ENCODE measurements at places on chromosomes 5 and 9.

GRCh38 chr5:61182449-61182848, 20.2 kb upstream of the SMIM15 start:
- no peak for DNase-seq

- no peak for DNase-seq
Observed at GRCh38 chr5:79576606-79577289, 35.5 kb upstream of the TENT2 start.

DNA sequence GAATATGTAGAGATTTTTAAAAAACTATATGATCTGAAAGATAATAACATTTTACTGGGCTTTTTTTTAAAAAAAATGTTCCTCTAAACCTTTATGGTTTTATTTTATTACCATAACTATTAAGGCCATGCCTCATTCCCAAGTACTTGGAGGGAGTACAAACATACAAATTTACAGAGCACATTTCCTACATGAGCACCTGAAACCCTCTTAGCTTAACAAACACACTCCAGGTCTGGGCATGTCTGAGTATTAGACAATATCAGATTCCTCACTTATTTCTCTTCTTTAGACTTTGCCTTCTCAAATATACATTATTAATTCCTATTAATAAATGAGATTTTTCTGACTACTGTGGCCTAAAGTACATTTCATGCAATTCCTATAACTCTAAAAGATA, 319.2 kb downstream of the SLCO4C1 start:
- no peak for DNase-seq

GRCh38 chr5:133969654-133970324, 1.4 kb upstream of the C5orf15 start:
- no peak for DNase-seq

GRCh38 chr9:95509851-95510708, 6.7 kb downstream of the PTCH1 start:
- DNase-seq: no peak

DNA sequence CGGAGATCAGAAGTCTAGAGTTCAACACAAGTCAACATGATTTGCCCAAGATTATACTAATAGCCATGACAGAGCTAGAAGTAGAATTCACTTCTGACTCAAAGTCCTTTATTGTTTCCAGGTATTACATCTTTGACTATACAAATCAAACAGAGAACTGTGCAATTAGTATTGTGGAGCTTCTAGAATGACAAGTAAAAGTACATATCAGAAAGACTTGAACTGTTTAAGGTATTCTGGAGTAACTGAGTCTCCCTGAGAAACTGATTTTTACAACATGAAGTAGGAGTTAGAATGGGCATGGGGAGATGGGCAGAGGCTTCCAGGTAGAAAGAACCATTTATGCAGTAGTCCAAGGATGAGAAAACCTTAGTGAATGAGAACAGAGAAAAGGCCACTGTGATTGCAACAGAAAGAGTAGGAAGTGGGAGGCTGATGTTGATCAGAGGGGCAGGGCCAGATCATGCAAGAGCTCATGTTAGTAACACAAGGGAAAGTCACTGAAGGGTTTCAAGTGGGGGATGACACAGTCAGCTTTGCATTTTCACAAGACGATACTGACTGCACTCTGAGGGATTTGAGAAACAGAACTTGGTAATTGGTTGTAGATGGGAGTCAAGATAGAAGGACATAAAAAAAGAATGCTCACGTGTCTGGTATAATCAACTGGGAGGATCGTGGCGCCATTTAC, 280.7 kb downstream of the RFX3 start:
- DNase-seq: no peak

GRCh38 chr9:98962861-98963260, 19.2 kb downstream of the COL15A1 start:
- no peak for DNase-seq

GRCh38 chr9:78970375-78970774, 601.4 kb upstream of the TLE4 start:
- DNase-seq: no peak

- no peak for DNase-seq
Observed at GRCh38 chr9:93673021-93673838, 96.8 kb downstream of the PHF2 start.

DNA sequence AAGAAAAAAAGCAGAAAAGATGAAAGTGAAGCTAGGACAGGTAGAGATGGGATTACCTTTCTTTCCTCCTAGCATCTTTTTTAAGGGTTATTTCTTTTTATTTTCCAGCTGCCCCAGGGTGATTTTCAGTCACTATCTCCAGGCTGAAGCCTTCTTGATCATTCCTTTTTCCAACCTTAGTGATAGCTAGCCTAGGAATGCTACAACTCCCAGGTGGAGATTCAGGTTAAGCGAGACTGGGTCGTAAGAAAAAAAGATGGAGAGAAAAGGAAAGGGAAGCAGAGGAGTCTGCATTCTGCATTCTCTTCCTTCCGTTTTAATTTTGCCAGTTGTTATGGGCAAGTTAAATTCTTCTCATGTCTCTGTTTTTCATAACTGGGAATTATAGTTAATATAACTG, 36.7 kb upstream of the RIC1 start:
- no peak for DNase-seq

DNA sequence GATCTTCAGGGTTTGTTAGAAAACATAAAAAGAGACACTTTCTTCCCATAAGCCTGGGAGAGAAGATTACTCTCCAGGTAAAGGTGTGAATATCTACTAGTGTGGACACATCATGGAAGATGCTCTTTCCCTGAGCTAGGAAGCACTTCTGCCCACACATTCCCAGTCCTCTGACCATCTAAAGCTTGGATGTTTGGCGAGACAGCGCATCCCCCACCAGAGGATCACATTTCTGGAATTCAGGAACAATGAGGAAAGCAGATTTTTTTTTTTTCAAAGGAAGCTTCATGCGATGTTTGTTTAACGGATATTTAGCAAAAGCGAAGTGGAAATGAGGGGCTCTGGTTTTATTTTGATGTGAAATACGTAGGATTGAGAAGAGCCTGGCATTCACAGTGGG, 6.2 kb downstream of the SVEP1 start:
- no peak for DNase-seq

- no peak for DNase-seq
Observed at GRCh38 chr5:139341187-139341688, 416 bp upstream of the PAIP2 start.

GRCh38 chr9:103037508-103038477, 42.7 kb downstream of the CYLC2 start:
- DNase-seq: no peak

- DNase-seq: no peak
Observed at GRCh38 chr5:89994266-89994665, 415.3 kb downstream of the CETN3 start.

DNA sequence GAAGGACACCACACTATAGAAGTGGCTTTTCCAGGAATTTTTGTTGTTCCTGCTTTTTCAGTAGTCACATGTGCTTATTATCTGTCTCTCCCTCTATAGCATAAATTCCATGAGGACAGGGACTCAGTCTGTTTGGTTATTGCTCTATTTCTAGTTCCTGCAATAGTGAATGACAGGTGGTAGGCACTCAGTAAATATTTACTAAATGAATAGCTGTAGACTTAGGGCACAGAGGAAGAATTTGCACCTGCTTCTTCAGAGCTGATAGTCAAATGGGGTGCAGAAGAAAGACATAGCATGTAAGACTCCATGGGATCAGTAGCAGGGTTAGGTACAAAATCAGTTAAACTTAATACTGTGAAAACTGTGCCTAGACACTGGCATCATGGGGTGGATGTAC, 580.2 kb downstream of the CCDC171 start:
- DNase-seq: no peak

DNA sequence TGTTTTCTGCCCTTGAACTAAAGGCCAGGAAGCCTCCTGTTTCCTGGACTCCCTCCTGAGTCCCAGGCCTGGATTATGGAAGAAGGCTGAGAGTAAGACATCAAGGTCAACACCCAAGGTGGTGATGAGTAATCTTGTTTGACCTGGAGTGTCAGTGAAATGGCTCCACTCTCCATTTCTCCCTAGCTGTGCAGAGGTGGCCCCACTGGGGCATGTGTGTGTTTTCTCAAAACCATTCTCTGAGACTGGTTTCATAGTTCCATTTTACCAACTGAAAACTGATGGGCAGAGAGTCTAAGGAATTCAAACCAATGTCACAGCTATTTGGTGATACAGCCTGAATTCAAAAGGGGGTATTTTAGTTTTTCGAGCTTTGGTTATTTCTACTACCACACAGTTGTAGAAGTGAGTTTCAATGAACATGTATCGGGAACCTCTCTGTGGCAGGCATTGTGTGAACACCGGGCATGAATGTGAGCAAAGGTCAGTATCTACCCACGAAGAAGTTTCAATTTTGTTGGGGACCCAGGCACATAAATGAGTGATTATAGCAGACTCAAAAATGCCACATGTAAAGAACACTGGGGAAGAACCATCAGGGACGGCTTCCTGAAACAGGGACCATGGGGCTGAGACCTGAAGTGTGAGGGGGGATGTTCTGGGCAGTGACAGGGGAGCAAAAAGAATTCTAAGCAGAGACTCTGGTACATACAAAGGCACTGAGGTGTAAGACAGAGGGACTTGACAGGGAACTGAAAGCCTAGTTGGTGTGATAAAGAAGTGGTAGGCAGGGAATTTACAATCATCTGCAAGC, 269.6 kb upstream of the KLF4 start:
- DNase-seq: no peak

- DNase-seq: no peak
Observed at GRCh38 chr5:14681236-14681752, 16.8 kb downstream of the OTULIN start.

- no peak for DNase-seq
Observed at GRCh38 chr5:132684922-132685720, 11.3 kb downstream of the IL4 start.

DNA sequence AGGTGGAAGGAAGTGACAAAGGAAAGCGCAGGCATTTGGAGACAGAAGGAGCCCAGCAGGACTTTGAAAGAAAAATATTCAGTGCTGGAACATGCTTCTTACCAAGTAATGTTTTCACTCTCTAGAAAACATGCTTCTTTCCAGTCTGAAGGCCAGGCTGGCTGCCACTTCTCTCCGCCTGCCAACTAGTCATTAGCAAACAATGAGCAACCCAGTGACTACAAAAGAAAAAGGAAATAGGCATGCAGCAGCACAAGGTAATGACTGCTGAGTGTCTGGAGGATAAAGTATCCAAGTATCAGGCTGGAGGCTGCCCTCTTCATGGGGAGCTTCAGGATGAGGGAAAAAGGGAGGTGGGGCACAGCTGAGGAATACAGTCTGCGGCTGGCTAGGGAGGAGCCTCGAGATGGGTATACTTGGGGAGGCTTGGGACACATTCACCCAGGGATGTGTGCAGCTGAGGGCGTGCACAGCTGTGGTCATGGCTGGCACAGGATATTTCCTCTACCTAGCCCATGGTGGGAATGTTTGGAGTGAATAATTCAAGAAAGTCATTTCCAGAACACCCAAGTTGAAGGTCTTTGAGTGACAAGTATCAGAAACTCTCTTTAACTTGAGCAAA, 161.5 kb upstream of the KIF2A start:
- no peak for DNase-seq

DNA sequence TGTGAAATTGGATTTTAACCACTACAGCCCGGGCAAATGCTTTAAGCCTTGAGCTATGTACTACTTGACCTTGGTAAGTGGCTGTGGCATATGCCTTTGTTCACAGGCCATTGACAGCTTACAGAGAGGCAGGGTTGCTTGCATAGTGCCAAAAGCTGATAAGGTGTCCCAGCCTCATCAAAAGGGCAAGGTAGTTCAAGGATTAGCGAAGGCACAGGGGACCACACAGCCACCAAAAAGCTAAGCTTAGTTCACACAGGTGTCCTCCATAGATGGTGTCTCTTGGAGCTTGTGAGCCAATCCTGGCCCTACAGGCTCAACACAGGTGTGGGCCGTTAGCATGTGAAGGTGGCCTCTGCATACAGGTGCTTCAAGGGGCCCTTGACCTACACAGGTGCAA, 86.8 kb downstream of the ZNF622 start:
- DNase-seq: no peak

DNA sequence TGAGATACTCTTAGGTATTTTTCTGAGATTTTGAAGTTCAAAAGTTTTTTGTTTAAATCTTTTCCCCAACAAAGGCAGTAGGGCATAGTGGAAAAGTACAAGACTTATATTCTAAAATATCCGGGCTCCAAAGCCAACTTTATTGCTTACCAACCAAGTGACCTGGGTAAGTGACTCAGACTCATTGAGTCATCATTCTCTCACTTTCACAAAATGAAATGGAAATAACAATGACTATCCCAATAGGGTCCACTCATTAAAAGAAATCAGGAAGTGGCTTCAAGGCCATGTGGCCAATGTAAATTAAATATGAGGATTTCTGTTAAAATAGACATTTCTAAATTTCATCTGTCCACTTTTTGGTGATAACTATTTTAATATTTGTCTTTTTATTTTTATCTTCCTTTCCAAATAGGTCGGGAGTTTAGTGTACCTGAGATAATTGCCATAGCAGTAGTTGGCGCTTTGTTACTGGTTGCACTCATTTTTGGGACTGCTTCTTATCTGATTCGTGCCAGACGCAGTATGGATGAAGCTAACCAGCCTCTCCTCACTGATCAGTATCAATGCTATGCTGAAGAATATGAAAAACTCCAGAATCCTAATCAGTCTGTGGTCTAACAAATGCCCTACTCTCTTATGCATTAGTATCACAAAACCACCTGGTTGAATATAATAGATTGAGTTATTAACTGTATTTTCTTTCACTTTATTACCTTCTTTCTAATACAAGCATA, 15.5 kb downstream of the TYRP1 start:
- no peak for DNase-seq

DNA sequence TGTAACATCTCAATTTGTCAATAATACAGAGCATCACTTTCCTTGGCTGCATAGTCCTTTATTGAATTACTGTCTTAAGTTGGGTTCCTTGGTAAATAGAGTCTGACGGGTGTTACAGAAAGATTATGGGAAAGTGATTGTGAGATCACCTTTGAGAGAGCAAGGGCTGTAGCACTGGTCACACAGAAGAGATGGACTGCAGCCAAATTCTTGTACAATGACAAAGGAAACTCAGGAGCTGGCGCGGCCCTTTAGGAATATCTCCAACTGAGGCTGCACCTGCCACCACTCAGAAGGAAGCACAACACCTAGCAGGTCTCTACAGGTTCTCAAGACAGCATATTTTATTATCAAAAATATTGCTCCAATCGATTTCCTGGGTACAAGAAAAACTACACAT, 350.0 kb upstream of the ISL1 start:
- DNase-seq: no peak

- no peak for DNase-seq
Observed at GRCh38 chr5:78903861-78904260, 81.2 kb downstream of the ARSB start.

GRCh38 chr9:109597496-109597895, 99.4 kb upstream of the PTPN3 start:
- no peak for DNase-seq

DNA sequence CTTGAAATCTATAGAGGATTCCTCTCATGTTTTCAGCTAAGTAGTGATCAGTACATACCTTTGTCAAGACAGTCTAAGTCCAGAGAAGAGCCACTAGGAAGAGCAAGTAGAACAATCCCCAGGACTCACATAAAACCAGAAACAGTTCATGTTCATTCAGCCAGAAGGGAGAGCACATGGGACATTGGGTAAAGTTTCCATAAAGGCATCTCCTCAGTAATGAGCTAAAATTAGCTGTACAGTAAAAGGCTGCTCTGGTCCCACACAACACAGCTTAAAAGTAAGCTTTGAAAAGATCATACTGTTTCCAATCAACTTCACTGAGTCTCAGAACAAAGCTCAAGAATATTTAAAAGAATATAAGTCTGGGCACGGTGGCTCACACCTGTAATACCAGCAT, 32.4 kb downstream of the HOMER1 start:
- DNase-seq: no peak

Data from keratinocyte (primary cell).